ENCODE measurements at places on chromosomes 7 and 10.

GRCh38 chr7:151652111-151652510, 132.4 kb upstream of the RHEB start:
- DNase-seq = no peak

DNA sequence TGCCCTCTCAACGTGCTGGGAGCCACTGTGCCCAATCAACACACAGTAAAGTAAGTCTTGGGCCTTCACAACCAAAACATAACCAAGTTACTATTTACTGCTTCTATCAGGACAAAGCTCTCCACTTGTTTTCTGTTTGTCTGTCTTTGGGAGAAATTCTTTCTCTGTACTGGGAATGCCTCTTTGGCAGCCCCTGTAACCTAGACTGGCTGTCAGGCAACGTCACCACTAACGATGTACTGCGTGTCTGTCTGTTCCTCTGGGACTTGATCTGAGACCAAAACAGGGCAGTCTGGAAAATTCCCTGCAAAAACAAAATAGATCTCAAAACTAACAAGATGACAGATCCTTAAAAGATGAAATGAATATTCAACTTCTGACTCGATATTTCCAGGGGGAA, 113.0 kb downstream of the SMURF1 start:
- no peak for DNase-seq

GRCh38 chr10:43943119-43943817, 294.6 kb upstream of the ZNF32 start:
- no peak for DNase-seq

- DNase-seq = no peak
Observed at GRCh38 chr7:22420008-22420407, 63.1 kb upstream of the RAPGEF5 start.

DNA sequence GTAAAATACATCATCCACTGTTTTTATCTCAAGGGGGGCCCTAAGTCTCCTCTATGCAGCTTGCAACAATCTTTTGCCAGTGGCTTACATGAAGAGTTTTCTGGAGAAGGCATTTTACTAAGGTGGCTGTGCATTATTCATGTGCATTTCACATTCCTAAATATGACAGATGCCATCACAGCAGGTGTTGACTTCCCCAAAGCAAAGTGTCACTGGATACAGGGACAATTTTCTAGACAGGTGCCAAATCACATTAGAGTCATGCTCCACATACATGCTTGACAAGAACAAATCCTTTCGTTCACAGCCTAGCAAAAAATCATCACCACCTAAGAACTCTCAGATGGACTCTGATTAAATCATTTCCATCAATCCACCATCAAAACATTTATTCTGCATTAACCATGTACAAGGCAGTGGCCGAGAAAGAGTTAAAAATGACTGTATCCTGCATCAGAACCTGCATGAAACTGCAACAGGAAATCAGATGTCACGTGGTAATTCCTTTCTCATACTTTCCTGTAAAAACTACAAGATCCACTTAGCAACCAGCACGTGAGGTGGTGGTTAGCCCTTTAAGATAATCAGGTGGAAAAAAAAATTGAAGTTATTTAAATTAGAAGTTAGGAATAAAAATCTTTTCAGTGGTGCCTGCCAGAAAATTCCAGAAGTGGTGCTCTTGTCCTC, 88.2 kb upstream of the AFAP1L2 start:
- DNase-seq = peak; percentile 36

DNA sequence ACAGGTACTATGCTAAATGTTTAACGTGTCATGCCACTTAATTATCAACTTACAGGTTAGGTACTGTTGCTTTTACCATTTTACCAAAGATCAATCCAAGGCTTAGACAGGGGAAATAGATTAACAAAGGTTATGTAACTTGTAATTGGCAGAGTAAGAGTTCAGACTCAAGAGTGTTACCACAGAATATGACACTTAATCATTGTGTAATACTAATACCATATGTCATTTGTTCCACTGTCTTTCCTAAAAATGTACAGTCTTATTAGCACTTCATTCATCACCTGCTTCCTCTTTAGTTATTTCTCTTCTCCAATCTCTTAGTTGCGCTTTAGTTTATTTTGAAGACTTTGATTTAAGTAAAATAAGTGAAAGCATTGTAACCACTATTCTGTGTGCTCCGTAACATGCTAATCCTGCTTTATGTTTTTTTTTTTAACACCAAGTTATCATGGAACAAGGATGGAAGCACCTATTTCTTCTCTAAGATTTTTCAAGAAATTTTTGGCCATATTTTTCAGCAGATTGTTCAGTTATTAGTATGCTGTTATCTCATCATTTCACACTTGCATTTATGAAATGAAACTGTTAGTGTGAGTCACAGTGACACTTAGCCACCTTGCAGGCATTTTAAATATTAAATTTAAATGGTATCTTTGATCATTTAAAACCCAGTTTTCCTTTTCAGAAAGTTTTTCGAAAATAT, 197.3 kb downstream of the PHF14 start:
- DNase-seq = no peak

DNA sequence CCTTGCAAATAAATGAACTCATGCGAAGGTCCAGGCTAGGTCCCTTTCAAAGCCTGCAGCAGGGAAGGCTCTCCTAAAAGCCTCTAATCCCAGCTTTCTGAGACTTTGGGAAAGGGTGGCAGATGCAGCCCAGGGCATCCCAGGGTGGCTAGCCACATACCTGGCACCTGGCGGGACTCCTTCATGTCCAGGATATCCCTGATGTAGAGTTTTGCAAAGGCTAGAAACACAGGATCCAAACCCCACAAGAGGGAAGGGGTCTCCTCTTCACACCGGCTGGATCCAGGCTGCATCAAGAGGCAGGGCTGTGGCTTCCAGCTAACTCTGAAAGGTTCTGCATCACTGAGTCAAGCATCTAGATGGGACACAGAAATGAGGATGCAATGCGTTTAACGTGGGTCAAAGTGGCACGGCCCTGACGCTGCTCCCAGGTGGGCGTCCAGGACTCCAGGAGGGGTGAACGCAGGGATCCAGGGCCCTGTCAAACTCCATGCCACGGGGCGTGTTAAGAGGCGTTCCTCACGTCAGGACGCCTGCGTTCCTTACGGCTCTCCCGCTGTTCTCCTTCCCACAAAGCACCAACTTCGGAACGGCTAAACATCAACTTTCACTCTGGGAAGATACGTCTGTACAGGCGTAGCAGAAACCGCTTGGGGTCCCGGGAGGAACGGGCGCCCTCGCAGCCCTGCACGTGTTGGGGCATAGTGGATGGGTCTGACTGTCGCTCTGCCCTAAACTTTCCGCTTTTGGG, 507 bp downstream of the STN1 start:
- DNase-seq = no peak

GRCh38 chr10:100172349-100172748, 13.5 kb downstream of the ERLIN1 start:
- DNase-seq = no peak

DNA sequence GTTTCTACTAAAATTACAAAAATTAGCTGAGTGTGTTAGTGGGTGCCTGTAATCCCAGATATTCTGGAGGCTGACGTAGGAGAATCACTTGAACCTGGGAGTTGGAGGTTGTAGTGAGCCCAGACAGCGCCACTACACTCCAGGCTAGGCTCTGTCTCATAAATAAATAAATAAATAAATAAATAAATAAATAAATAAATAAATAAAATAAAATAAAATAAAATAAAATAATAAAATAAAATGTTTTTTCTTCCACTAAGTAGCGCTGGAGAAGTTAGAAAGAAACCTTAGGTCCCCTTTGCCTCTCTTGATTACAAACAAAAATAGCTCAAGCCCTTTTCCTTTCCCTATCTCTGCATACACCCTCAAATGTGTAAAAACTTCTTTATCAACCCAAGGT, 525.9 kb downstream of the IPMK start:
- no peak for DNase-seq
